NCI-H1436 treated with DMSO at 0.1 percent for 48 hours (cell line): ENCODE measurements at places on chromosomes 11 and 22.

DNA sequence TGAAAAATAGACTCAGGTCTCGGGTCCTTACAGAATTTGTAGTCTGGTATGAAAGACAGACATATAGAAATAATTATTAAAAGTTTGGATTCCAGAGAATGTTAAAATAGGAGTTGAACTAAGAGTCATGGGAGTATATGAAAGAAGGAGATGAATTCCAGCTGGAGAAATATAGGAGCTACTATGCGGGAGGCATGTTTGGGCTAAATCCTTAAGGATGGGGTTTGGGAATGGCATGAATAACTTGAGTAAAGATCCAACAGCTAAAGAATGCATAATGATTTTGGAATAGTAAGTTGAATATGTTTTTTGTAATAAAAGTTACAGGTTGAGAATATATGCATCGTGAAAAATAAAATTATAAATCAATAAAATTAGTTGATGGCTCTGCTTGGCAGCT, 129.4 kb upstream of the SLC5A12 start:
- DNase-seq = no peak

- DNase-seq = no peak
Measured at GRCh38 chr11:46895821-46896220, 22.5 kb downstream of the LRP4 start.

DNA sequence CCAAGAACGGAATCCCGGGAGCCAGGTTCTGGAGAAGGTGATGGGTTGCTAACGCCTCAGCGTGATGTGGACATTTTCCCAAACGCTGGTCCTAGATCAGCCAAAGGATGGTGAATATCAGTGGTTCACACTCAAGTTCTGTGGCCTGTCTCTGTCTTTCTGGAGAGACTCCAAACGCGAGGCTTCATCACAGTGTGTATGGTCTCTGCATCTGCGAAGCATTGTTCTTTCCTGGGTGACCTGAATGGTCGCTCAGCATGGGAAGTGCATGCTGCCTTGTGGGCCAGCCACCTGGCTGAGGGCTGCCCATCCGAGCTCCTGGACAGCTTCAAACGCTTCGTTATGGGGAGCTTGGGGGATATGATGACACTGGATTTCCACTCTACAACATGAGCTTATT, 810.0 kb downstream of the TBC1D22A start:
- DNase-seq = no peak

- DNase-seq = no peak
Measured at GRCh38 chr11:50088231-50088630, 55.6 kb downstream of the OR4C45 start.

GRCh38 chr22:48218889-48219420, 1456.5 kb downstream of the TBC1D22A start:
- no peak for DNase-seq

GRCh38 chr22:30943368-30943767, 25.2 kb downstream of the MORC2 start:
- no peak for DNase-seq

DNA sequence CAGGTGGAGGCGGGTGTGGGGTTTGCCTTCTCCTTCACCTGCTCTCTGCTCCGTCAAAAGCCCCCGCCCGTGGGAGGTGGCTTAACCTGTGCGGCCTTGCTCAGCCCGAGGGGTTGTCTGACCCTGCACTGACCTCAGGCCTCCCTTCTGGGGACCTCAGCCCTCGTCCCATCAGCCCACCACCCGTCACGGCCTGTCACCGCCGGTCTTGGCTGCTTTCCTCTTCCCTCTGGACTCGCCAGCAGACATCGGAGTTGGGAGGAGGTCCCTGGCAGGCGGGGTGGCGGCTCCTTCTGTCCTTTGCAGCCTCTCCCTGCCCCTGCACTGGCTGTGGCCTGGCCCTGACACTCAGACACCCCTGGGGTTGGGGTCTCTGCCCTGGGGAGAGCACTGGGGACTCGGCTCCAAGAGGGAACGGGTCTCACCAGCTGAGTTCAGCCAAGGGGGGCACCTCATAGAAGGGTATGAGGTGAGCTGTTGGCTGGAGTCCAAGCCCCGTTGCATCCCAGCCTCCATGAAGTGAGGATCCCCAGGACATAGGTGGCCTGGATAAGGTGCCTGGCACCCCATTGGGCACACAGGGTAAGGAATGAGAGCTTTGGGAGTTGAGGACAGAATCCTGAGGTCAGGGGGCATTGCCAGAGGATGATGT, 999.6 kb downstream of the BRD1 start:
- no peak for DNase-seq

DNA sequence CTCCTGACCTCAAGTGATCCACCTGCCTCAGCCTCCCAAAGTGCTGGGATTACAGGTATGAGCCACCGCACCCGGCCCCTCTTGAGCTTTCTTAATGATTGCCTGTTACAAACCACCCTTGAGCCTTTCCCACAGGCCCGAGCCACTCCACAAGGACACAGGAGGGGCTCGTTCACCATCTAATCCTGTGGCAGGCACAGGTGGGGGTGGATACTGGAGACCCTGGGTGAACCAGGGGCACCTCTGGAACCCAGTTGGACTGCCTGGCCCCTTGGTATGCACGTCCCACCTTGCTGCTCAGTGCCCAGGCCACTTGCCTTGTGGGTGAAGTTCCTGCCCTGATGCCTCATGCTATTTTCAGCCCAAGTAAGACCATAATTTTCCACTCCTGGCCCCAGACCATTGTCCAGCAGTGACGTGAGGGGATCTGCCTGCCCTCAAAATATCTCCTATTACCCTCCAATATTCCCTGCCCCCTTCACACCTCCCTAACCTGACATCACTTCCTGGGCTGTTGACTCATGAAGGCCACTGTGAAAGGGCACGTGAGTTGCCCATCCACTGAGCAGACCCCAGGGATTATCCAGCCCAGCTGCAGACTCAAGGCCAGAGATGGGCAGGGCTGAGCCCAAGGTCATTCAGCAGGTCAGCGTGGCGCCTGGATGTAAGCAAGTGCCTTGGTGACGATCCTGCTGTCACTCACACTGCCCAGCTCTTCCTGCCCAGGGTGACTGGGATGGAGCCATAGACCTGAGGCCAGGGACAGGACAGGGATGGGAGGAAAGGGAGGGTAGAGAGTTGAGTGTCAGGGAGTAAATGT, 19.6 kb downstream of the P2RY2 start:
- DNase-seq = no peak

- DNase-seq = no peak
Measured at GRCh38 chr22:30204015-30204741, 42.4 kb downstream of the LIF start.

DNA sequence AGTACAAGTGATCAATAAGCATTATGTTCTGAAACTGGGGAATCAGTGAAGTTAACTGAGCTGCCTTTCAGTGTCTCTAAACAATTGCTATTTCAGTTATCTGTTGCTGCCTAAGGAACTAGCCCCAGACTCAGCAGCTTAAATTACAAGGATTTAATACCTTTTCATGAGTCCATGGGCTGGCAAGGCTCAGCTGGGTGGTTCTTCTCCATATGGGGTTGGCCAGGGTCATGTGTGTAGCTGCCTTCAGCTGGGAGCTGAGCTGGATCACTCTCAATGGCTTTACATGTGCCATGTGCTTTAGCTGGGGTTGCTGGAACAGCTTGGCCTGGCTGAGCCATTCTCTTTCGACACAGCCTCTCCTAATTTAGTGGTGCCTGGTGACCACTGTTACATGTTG, 295.0 kb upstream of the NCAM1 start:
- DNase-seq = no peak

GRCh38 chr11:11148104-11148509, 204.9 kb downstream of the CSNK2A3 start:
- no peak for DNase-seq

DNA sequence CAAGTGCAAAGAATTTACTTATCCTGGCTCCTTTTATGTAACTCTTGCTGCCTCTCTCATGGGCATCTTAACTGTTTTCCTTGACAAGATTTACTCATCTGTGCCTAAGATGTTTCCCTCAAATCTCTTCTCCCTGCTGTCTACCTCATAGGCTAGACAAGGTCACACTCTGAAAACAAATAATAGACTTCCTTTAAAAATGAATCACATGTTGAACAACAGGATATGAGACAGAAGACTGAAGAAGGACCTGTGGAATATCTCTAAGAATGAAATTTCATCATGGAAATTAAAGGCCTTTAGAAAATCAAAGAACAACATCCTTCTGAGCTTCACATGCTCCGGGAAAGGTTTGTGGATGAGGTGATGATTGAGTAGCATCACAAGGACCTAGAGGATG, 6.0 kb upstream of the SCGB2A2 start:
- DNase-seq = no peak

DNA sequence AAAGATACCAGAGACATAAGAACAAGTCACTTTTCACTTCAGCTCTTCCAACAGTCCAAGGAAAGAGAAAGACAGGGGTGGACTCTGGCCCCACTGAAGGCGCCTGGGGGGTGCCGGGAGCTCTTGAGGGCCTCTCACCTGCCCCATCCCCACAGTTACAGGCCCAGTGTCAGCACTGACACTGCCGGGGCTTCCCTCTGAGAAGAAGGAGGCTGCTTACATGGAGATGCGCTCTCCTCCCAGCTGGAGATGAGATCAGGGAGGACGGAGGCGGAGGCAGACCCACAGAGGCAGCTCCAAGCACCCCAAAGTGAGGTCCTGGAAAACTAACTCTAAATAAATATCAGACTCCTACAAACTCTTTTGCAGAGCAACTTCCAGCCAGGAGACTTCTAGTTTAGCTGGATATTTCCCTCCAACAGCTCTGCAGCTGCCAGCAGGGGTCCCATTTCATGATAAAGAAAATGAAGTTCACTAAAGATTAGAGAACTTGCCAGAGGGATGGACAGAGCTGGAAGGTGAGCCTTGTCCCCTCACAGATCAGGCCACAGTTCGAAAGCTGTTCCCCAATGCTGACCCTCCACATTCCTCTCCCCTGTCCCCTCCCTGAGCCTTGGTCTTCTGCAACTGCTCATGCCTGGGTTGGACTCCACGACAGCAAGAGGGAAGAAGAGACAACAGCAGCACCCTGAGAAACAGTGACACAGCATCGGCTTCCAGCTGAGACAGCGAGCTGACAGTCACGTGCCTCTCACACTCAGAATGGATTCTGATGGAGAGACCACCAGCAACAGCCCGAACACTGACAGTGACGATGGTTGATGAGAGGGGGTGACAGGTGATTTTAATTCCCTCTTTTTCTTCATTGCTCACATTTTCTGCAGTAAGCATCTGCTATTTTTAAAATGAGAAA, 5.8 kb downstream of the CARS1 start:
- DNase-seq = no peak

GRCh38 chr11:122116591-122116990, 576 bp upstream of the BLID start:
- no peak for DNase-seq

GRCh38 chr22:43811777-43812148, 342 bp downstream of the EFCAB6 start:
- no peak for DNase-seq

DNA sequence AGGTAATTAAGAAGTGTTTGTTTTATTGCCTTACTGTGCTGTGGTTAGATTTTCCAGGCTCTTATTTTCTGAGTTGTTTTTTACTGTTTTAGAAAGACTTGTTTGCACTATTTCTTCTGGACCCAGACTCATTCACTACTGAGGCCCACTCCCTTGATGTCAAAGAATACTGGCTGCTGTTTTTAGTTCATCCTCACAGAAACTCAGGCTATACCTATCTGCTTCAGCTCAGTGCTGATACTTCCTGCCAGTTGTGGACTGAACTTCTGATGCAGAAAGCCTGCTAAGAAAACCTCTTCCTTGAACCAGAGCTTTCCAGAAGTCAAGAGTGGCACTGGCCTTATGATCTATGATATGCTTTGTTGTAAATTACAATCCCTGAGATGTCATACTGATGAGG, 15.9 kb upstream of the PIK3IP1 start:
- no peak for DNase-seq

DNA sequence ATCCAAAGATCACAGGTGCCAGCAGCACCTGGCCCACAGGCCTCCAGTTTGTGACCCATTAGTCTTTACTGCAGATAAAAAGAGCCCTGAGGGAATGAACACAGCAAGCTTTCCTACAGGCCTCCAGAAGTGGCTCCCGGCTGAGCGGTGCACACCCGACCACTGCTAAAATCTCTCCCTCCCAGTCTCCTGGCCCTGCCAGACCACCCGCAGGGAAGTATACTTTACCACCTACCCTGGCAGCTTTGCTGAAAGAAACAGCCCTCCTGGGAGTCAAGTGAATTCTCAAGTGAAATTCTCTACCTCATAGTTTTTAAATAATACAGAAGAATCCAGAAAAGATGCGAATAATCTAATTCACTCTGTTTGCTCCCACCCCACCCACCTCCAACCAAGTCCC, 15.4 kb upstream of the MTNR1B start:
- no peak for DNase-seq

DNA sequence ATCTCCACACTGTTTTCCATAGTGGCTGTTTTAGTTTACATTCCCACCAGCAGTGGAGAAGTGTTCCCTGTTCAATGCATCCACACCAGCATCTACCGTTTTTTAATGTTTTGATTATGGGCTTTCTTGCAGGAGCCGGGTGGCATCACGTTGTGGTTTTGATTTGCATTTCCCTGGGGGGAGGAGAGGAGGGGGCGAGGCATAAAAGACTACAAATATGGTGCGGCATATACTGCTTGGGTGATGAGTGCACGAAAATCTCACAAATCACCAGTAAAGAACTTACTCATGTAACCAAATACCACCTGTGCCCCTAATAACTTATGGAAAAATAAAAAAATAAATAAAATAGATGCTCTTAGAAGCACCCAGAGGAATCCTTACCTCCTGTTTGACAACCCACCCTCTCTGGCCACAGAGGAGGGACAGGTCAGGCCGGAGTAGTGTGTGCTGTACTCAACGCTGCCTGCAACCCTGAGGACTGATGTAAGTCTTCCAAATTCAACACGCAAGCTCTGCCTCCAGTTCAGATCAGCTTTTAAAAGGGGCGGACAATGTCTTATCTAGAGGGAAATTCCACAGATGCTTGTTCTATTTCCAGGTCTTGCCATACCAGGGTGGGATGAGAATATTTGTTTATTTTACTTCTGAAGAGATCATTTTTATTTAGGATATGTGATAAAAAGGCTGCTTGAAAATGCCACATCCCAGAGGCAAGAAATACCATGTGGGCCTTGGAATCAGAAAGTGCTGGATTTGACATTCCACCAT, 329.6 kb upstream of the B3GAT1 start:
- DNase-seq = no peak

- no peak for DNase-seq
Measured at GRCh38 chr11:70628176-70628854, 230.0 kb downstream of the CTTN start.

GRCh38 chr22:46056546-46057245, 79.7 kb upstream of the WNT7B start:
- no peak for DNase-seq

DNA sequence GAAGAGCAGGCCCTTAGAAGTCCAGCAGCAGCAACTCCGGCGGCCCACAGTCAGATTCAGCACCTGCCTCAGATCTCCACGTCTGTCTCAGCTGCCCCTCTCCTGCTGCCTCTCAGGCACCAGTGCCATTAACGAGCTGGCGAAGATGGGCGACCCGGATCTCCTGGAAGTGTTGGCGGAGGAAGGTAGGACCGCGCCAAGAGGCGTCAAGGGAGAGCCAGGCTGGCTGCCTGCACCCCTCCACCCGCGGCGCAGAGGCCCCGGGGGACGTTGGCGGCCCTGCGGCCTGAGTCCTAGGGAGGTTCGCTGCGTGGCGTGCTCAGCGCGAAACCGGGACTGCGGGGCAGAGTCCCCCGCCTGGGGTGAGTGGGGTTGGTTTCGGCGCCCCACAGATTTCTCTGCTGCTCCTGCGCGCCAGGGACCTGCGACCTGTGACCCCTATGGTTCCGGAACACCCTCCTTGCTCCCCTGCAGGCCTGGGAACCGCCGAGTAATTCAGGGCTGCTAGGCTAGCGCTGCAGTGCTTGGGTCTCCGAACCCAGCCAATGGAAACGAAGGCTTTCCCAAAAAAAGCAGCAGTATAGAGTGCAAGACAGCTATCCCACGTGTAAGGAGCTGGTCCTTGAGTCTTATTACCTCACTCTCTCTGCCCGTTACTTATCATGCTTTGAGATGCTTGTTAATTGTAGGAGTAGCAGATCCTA, 615 bp downstream of the ANO5 start:
- no peak for DNase-seq
